ENCODE measurements at places on chromosomes 7 and 10. TPM values are rescaled to one million over a fixed set of nuclear protein-coding genes. Genes with fewer than 3 reads are reported as not detected.

Gene CHN2
- total RNA-seq = 4.1 TPM

Gene GNA12
- 20.6 TPM for total RNA-seq

Gene ZCWPW1
- total RNA-seq = 4.3 TPM

Gene MPP7
- 6.6 TPM for total RNA-seq

Gene CFAP43
- total RNA-seq = not detected

Gene RGS10
- 127 TPM for total RNA-seq

Measured in CD8-positive, alpha-beta memory T cell (primary cell).